Stimulated activated CD4-positive, alpha-beta T cell treated with anti-CD3 and anti-CD28 coated beads, Interleukin-4, amount 100 ng/mL, for 24 hours (primary cell): ENCODE measurements at places on chromosomes 2 and 18.

- DNase-seq, result no peak
These were observed 19.4 kb downstream of the TEX44 start for GRCh38 chr2:231612109-231612455.

GRCh38 chr2:124395961-124396360, 370.9 kb downstream of the CNTNAP5 start:
- no peak for DNase-seq

DNA sequence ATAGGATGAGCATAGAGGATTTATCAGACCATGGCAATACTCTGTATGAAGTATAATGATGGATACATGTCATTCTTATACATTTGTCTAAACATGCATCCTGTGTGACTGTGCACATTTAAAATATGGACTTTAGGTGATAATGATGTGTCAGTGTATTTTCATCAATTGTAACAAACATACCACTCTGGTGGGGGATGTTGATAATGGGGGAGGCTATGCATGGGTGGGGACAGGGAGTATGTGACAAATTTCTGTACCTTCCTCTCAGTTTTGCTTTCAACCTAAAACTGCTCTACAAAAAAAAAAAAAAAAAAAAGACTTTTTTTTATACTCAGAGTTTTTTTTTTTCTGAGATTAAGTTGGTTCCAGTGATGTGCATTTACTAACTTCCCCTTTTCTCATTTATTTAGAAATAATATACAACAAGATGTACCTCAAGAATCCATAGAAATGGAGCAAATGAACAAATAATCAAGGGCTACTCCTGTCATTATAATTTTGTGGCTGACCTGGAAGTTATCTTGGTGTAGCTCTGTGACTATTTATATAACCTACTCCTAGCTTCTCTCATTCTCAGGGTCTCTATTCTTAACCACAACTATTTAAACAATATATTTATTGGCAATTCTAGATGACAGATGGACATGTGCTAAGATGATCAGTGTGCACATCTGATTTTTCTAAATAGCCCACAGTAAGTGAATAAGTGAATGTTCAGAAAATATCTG, 108.9 kb upstream of the ITGA4 start:
- no peak for DNase-seq

DNA sequence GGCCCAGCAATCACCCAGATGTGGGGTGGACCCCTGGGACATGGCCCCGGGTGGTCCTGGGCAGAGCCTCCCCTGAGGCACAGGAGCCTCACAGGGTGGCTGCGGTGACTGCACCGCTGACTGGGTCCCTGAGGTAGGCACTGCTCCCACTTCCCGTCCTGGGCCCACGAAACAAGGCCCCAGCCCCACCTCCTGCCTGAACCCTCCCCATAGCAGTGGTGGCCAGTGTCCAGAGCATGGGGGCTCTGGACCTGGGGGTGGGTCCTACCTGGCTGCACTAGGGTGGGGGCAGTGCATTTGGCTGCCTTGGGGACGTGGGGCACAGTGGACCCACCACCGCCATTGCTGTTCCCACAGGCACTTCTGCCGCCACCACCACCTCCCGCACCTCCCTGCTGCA, 39.4 kb downstream of the TDRD15 start:
- no peak for DNase-seq

DNA sequence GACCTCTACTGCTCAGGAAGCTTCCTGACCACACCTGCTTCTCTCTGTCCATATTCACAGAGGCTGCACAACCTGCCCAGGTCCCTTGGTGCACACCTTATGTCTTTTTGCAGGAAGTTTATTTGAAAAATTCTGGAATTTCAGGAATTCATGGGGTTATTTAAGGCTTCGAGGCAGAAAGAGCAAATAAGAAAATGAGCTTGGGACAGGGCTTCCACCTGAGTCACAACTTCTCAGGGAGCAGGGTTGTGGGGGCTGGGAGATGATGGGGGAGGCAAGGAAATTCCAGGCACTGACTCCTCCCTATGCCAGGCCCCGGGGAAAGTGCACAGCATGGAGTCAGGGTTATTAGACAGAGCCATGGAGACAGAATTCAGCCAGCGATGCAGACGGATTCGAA, 57.7 kb downstream of the INHBB start:
- DNase-seq, result no peak

DNA sequence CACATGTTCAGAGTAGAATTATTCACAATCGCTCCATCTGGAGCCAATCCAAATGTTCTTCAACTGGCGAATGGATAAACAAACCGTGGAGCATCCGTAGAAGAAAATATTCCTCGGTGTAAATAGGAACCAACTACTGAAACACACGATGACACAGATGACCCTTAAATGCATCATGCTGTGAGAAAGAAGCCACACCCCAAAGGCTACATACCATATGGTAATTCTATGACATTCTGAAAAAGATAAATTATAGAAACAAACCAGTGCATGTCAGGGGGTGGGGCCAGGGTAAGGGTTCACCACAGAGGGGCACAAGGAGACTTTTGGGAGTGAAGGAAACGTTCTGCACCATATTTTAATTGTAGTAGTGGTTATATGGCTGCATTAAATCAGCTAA, 312.2 kb upstream of the SMIM21 start:
- DNase-seq, result no peak
